GM12892 (cell line): ENCODE measurements at places on chromosomes 4 and X.

GRCh38 chr4:81738891-81739290, 267.2 kb upstream of the RASGEF1B start:
- no peak for DNase-seq

- DNase-seq, result no peak
Observed at GRCh38 chr4:78423790-78424189, 127.8 kb upstream of the ANXA3 start.

GRCh38 chr4:80926891-80927290, 103.6 kb upstream of the BMP3 start:
- DNase-seq, result no peak

DNA sequence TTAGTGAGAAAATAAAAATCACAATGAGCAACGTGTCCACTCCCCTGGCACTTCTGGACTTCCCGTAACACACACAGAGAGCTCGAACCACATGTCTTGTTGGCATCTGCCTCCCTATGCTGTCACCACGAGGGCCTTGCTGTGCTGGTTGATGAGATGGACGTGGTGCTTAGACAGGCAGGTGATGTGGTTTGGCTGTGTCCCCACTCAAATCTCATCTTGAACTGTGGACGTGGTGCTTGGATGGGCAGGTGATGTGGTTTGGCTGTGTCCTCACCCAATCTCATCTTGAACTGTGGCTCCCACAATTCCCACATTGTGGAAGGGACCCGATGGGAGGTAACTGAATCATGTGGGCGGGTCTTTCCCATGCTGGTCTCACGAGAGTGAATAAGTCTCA, 40.0 kb downstream of the FGFRL1 start:
- no peak for DNase-seq

DNA sequence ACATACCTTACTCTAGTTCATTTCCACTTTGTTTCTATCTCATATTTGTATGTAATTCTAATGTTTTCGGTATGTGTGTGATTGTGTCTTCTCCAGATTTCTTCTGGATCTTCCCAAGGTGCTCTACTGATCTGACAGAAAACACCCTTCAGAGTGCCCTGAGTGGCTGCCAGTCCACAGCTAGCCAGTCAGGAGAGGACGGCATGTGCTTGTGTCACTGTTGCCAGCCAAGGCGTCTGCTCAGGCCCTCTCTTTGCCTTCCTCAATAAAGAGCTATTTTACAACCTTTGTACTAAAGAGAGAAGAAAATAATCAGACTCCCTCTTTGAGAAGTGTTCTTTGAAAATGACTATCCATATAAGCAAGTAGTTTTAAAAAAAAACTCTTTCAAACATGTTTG, 29.0 kb downstream of the CD99L2 start:
- no peak for DNase-seq

DNA sequence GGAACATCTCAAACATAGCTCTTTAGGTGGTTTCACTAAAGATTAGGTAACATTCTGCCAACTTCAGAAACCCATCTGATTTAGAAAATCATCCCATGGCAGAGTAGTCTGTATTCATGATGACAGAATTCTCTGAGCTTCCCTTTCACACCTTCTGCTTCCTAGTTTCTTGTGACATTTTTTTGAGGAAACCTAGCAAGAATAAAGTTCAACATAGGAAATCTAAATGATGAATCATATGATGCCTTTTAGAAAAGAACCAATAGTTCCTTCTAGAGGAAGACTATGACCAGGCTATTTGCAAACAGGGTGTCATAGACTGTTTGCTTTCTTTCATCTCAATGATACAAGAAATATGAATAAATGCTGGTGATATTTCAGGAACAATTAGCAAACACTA, 49.8 kb upstream of the CAMK2D start:
- DNase-seq, result no peak

GRCh38 chr4:3660928-3661515, 105.2 kb upstream of the ADRA2C start:
- DNase-seq, result no peak

GRCh38 chr4:151004222-151004621, 10.9 kb downstream of the LRBA start:
- no peak for DNase-seq

DNA sequence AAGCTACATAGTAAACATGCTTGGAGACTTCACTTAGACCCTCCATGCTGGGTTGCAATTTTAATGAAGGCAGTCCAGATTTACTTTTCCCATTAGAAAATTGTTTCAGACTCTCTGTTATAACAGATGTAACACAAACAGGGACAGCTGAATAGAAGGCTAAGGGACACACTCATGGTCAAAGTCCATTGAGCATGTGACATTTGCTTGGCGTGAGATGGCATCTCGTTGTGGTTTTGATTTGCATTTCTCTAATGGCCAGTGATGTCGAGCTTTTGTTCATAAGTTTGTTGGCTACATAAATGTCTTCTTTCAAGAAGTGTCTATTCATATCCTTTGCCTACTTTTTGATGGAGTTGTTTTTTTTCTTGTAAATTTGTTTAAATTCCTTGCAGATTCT, 358.2 kb upstream of the CLNK start:
- DNase-seq, result no peak

- DNase-seq, result no peak
Observed at GRCh38 chr4:180261346-180261745, 1981.9 kb upstream of the TENM3 start.

GRCh38 chr4:83121246-83121645, 6.7 kb upstream of the PLAC8 start:
- no peak for DNase-seq

GRCh38 chrX:120301960-120302359, 9.3 kb downstream of the TMEM255A start:
- DNase-seq, result no peak

DNA sequence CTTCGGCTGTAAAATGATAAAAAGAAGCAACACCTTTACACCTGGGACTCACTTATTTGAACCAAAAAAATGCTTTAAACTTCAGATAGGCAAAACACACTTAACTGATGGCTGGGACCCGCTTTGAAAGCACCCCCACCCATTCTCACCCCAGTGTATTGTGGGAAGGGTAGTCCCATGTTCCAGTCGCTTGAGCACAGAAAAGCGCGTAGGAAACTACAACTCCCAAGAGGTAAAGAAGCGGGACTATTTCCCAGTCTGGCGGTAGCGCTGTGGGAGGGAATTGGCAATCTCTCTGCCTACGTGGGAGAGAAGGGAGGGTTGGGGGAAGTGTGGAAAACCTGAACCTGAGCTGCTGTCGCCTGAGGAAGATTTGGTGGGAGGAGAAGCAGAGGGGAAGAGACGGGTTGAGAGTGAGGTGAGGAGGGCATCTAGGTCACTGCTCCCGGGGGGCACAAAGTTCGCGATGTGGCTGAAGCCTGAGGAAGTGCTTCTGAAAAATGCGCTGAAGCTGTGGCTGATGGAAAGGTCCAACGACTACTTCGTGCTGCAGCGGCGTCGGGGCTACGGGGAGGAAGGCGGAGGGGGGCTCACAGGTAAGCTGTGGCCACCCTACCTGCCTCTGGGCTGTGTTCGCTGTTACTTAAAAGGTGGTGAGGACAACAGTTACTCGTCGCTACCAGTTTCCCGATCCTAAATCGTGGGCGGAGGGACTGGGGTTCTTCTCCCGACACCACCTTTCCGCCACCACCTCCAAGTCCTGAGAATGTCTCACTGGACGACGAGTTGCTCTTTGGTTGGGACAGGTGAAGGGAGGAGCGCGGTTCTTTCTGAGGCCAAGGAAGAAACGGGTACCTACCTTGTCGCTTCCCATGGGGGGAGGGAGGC, at the start of gene TBC1D8B:
Gene TBC1D8B, plus strand, starts transcription at position 286 of the 888 bp plus-strand sequence. Its CDS starts 181 bp downstream, at position 467.
- DNase-seq, result peak; percentile 6

DNA sequence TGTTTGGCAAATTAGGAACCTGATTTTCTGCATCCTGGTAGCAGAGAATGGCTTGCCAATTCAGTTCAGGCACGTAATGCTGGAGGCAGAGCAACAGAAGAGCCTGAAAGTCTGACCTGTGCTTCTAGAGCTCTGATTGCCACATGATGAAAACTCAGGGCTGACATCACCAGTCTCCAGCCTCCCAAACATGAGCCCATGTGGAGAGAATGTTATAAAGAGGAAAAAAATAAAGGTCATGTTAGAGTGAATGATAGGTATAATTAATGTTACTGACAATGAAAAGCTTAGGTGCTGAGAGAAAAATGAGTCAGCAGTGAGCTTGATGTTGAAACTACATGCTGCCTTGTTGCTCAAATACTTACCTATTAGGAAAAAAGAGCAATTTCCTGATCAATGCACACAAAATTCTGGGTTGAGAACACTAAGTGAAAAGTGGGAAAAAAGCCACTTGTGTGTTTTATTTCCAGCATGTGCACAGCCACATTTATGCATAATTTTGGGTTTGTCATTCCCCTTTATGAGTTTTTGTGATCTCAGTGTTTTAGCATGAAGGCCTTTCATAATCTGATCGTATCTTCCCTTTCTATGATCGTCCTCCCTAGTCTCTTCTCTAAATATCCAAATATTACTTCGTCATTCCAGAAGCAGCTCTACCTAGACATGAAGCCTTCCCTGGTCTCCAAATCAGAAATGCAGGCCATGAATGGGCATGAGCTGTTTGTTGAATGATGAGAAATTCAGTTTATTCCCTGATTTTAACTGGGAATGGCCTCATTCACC, 113.3 kb upstream of the CPEB2 start:
- no peak for DNase-seq

GRCh38 chrX:40843643-40844042, 108.3 kb upstream of the MED14 start:
- DNase-seq, result no peak

- DNase-seq, result no peak
Observed at GRCh38 chr4:182216005-182216404, 27.2 kb upstream of the TENM3 start.

DNA sequence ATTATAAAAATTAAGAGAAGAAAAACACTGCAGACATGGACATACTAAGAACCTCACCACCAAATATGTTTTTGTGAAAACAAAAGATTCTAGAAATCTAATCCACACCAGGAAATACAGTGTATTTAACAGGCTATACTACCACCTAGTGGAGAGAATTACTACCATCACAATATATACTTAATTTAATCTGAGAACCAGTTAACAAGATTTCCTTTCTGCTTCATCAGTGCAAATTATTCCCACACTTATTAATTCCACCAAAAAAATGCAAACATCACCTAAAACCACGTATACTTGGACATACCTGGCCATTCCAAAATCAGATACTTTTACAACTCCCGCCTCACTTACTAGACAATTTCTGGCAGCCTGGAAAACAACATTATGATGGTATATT, 7.0 kb upstream of the TXK start:
- no peak for DNase-seq

GRCh38 chrX:11531226-11531625, 134.5 kb downstream of the ARHGAP6 start:
- no peak for DNase-seq

DNA sequence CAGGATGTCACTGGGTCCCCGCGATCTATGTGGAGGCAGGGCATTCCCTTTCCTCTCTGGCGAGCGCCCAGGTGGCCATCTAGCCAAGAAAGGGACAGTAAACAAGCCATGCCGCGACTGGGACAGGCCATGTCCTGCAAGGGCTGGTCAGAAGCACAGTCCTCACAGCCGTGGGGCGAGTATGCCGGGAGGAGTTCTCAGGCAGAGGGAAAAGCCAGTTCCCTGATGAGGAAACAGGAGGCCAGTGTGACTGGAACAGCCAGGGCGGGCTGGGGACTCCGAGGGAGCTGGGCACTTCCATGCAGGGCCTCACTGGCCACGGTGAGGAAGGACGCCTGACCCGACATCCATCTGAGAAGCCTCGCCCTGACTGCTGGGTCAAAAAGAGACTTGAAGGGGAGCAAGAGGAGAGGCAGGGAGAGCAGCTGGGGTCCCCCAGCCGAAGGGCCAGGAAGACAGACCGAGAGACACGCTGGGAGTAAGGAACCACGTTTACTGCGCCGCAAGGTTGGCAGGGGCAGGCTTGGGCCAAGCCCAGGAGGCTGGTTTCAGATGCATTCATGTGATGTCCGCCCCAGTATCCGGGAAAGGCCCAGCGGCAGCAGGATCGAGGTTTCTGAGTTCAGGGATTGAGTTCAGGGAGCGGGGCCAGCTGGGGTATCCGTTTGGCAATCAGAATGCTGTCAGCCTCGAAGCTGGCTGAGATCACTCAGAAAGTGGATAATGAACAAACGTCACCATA, 15.0 kb downstream of the CFAP99 start:
- no peak for DNase-seq

DNA sequence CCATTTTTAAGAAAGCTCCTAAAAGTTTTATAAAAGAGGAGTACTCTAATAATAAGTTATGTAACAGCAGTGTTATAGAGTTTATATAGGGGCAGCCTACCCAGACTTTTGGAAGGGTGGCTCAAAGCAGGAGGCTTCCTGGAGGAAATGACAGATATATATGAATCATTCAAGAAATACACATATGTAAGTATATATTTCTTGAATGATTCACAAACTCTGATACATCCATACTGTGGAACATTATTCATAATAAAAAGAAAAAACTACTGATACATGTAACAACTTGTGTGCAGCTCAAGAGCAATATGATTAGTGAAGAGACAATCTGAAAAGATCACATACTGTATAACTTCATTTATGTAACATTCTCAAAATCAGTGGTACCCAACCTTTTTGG, 166.2 kb downstream of the WDFY3 start:
- no peak for DNase-seq

- DNase-seq, result no peak
Observed at GRCh38 chr4:5126231-5126630, 75.0 kb downstream of the STK32B start.

DNA sequence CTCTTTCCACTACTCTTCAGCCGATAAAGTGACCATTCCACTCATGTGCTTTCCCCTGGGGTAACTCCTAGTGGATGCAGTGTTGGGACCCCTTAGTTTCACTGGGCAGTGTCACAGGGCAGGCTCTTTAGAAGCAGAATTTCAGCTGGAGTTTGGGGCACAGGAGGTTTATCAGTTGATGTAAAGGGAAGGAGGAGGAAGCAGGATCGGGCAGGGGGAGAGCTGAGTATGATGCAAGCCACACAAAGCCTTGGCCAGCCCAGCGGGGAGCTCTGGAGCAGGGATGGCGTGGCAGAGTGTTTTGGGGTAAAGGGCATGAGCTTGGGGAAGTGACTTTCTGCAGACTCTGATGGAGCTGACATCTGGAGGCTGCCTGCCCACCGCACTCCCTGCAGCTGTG, 19.3 kb downstream of the WDR13 start:
- DNase-seq, result no peak

DNA sequence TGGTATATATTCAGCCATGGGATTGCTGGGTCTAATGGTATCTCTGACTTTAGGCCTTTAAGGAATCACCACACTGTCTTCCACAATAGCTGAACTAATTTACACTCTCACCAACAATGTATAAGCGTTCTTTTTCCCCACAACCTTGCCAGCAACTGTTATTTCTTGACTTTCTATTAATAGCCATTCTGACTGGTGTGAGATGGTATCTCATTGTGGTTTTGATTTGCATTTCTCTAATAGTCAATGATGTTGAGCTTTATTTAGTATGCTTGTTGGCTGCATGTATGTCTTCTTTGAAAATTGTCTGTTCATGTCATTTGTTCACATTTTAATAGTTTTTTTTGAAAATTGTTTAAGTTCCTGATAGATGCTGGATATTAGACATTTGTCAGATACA, 235.2 kb downstream of the HEPH start:
- DNase-seq, result no peak
